Stimulated activated CD4-positive, alpha-beta T cell treated with anti-CD3 and anti-CD28 coated beads, Interleukin-2, amount 100 ng/mL, for 4 hours (primary cell): ENCODE measurements at places on chromosomes 5 and 9.

GRCh38 chr5:140630292-140631035 lies 2.5 kb downstream of the CD14 start:
- no peak for DNase-seq

GRCh38 chr9:98225015-98225442 lies 30.4 kb downstream of the TBC1D2 start:
- no peak for DNase-seq

DNA sequence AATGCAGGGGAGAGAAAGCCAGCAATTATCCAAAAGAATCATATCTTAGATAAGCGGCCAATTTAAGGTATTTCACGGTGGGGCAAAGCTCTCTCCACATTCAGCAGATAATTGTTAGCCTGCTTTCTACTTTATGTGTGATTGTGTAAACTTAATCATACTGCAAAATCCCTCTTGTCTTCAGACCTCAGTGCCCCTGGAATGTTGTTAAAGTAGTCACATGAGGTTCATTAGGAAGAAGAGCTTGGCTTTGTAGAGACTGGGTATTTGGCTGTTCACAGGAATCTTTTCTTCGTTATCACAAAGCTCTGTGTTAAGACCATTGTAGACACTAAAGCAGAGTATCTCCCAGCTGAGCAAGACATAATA lies 127.0 kb downstream of the RFK start:
- DNase-seq: no peak

GRCh38 chr5:171492781-171493180 lies 73.3 kb downstream of the FGF18 start:
- DNase-seq: no peak

DNA sequence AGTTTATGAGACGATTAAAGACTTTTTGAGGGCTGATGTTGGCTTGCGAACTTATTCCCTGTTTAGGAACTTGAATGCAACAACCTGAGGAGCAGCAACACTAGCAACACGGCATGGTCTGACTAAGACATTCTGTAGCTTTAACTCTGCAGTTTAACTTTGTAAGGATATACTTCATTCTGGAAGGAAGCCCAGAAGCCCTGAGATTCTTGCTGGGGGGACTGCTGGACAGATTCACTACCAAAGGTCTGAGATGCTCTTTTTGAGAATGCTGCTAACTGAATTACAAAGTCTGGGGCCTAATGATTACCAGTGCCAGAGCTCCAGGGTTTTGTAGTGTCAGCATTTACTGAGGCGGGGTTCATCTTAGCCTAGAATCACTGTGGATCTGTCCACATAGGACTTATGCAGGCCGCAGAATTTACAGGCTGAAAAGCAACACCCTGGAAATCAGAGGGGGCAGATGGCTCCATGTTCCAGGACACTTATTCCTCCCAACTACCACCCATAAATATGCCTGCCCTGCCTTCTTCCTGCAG lies 537.1 kb upstream of the CDH18 start:
- DNase-seq: no peak

- DNase-seq: no peak
Measured at GRCh38 chr9:89759572-89759971, 154.8 kb downstream of the GADD45G start.

DNA sequence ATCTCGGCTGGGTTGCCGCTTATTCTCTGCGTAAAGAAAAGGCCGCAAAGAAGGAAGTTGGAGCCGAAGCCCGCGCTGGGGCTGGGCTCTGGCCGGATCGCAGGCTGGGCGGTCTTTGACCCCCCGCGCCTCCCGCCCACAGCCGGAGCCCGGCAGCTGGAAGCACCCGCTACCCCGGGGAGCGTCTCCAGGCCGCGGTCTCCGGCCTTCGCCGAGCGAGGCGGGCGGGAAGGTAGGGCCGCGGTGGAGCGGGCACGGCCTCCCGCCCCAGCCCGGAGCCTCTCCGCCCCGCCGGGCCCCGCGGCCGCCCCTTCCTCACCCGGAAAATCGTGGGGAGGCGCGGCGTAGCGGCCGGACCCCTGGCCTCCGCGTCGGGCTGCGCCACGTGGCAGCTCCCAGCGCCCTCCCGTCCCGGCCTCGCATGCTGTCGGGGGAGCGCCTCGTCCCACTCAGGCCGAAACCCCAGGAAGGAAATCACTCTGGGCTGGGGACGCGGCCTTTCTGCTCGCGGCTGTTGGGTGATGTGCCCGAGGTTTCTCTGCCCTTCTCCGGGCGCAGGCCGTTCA lies 12.0 kb downstream of the FOXD1 start:
- DNase-seq: no peak

DNA sequence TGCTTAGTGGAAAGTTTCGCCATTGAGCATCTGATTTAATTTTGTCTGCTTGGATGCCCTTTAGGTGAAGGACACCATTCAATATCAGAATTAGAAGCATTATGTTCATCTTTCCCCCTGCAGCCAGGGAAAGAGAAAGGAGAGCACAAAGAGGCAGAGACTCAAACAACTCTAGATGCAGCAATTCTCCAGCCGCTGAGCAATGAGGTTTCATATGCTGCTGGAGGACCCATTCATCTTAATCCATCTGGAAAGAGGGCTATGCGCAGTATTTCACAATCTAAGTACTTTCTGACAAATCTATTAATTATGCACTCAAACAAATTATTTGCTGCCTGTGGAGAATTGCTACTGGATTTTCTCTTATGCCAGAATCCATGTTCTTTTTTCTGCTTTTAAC lies 527.0 kb upstream of the TUSC1 start:
- DNase-seq: no peak

- DNase-seq: no peak
Measured at GRCh38 chr5:110996742-110997141, 74.8 kb upstream of the TSLP start.

DNA sequence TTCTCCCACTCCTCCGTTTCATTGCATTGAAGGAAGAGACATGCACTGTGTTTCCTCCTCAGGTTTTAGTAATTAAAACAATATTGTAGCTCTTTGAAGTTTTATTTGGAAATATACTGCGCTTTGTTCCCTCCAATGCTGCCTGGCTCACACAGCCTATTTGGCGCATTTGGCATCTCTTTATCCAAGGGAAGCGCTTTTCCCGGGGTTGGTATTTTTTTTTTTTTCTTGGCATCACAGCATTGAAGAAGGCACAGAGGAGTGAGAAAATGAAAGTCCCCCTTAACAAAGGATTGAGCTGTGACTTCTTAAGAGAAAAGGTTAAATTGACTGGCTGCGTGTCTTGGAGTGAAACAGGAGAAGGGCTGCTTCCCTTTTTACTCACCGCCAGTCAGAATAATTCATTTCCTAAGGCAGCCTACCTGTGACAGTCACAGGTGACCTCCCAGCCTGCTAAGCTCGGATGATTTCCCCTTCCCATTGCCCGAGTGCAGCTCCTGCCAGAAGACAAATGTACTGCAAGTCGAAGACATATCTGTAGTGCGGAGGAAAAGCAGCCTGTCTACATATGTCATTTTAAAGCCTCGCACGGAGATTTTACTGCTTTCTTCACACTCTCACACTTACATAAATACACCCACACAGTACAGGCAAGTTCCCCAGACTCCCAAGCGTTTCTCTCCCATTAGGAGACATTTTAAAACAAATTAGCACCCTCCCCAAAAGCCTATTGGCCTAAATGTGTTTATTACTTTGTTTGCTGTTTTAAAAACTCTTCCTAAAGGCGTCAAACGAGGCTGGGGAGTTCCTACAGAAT lies 665.5 kb upstream of the ZNF608 start:
- DNase-seq: no peak

GRCh38 chr5:59328709-59329296 lies 564.7 kb downstream of the PDE4D start:
- no peak for DNase-seq

DNA sequence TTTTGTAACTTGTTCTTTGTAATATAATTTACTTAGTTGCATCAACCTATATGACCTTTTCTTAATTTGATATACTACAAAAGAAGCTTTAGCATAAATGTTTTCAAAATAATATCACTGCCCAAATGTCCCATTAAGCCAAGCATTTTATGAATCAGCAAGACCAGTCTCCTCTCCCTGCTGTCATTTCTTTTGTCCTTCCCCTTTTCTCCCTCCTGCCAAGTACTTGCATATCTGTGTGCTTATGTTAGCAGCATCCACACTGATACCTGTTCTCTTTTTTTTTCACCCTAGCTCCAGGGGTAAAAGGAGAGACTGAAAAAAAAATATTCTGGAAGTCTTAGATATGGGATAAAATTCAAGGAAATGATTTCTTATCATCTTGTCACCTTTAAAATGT lies 69.7 kb downstream of the ZSWIM6 start:
- no peak for DNase-seq
